ENCODE measurements at places on chromosomes 6 and 20.

DNA sequence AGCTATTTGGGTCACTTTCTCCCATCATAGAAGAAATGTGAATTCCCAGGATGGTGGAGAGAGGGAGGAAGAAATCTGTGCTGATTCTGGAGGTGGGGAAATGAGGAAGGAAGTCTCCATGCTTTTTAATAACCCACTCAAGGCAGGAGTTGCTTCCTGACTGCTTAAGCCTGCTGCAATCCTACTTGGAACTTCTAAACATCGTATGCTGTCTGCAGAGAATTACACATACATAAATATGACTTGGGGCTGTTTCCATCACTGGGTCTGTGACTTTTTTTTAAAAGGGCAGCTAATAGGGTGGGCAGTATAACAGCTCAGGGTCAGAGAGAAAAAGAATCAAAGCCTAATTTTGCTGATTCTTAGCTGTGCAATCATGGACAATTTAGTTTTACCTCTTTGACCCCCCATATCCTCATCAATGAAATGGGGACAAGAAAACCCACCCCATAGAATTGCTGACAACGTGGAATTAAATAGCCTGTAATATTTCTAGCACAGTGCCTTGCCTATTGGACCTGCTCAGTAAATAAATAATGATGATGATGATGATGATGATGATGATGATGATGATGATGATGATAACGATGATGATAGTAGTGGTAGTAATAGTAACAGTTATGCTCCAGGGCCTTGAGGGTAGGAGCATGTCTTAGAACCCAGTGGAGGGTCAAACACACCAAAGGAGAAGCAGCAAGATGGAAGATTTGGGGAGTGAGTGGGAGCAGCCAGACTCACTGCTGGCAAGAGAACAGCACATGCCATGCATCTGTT is 166.7 kb upstream of the LRFN2 start:
- DNase-seq = no peak

DNA sequence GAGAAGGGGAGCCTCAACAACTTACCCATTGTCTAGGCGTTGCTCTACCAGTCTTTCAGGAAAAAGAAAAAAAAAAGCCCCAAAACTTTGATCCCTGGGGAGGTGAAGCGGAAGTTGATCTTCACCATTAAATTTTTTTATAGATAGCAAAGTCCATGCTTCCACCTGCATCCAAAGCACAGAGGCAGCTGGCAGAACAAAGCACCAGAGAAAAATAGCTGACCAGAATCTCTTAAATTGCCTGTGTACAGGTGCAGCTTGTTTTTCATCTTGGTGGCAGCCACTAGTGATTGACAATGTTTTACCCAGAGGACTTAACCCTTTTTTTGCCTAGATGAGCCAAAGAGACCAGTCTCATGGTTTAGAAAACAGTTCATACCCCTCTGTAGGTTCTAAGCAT is 86.0 kb downstream of the MYB start:
- DNase-seq = no peak

GRCh38 chr6:150606168-150606591 is 6.5 kb downstream of the PLEKHG1 start:
- DNase-seq = no peak

- DNase-seq = no peak
Observed at GRCh38 chr6:90463359-90463758, 123.5 kb downstream of the MAP3K7 start.

DNA sequence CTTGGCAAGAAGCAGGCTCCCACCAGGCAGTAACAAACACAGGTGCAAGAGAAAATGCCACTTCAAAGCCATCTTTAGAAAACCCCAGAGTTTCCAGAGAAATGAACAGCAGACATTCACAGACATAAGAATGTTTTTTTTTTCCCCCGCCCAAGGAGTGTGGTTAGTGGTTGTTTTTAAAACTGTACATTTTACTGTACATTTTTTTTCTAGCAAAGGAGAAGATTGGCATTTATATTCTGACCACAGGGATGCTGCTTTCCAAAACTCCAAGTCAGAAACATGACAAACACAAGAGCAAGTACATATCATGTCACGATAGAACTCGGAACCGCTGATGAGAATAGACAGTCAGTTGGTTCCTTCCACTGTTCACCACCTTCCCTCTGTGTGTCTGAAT is 197.9 kb downstream of the LRFN2 start:
- DNase-seq = no peak

DNA sequence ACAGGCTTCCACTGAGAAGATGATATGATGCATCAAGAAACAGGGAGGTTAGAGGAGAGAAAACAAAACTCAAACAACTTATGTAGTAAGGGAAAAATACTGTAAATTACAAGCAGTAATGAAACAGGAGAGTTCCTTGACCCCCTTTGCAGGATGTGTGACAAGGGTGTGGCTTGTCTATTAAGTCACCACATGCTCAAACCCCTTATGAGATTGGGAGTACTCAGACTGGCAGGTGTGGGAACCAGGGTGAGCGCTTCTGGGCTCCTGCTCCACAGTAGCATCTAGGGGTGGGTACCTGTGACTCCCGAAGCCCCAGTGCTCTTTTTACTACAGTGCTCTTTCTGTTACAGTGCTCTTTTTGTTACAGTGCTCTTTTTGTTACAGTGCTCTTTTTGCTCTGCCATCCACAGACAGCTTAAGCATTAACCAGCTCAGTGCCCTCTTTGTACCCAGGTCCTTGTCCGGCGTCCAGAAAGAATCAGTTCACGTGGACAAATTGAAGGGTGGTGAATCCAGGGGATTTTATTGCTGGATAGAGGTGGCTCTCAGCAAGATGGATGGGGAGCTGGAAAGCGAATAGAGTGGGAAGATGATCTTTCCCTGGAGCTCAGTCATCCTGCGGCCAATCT is 28.7 kb downstream of the OLIG3 start:
- DNase-seq = no peak
